ENCODE measurements at places on chromosomes 7 and 10.

DNA sequence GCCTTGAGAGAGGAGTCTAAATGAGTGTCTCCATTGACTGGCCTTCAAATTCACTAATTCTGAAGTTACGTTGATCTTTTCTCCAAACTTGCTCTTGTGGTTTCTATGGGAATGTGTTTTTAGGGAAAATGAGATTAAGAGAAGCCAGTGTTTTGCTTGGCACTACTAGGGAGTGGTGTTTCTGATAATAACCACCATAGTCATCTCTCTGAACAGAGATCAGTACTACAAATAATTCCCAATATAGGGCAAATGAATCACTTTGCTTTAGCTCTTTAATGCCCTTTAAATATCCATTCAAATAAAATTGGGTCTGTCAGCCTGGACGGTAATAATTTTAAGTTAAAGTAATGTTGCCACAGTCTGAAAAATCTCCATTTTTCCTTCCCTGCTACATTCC, 90.8 kb downstream of the NRF1 start:
- DNase-seq = no peak

- DNase-seq = no peak
Observed at GRCh38 chr10:86613905-86614304, 40.4 kb upstream of the OPN4 start.

GRCh38 chr10:90328896-90329295, 528.9 kb downstream of the HTR7 start:
- DNase-seq = no peak

GRCh38 chr10:513393-513792, 176.1 kb downstream of the DIP2C start:
- DNase-seq = peak; percentile 25

DNA sequence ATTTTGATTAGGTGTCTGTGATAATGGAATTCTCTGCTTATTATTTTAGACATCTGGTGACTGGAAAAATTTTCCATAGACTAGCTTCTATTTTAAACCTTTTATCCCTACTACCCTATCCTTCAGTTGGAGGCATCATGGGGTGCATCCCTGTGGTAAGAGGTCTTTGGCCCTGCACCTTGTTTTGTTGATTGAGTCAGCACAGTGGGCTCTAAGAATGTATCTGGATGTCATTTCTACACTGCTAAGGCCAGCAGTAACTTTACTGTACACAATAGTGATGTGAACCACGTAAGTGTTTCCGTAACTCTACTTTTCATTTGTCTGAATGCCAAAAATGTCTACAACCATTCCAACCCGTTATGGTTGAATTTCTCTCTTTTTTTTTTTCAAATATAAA, 75.6 kb downstream of the ADAM22 start:
- DNase-seq = no peak
